Left renal pelvis (tissue), 4 donors: ENCODE measurements at places on chromosomes 16 and 17. TPM values are rescaled to one million over a fixed set of nuclear protein-coding genes. Genes with fewer than 3 reads are reported as not detected.

- DNase-seq: no peak
Observed at GRCh38 chr17:61249649-61250299, 149.9 kb upstream of the TBX2 start.

DRC7 gene
- polyA plus RNA-seq: 3.0 TPM

TP53TG3 gene
- not detected for polyA plus RNA-seq

GP2 gene
- 7.4 TPM for polyA plus RNA-seq

GRCh38 chr17:36545077-36545464 lies 352 bp downstream of the GGNBP2 start:
- DNase-seq: no peak

DNA sequence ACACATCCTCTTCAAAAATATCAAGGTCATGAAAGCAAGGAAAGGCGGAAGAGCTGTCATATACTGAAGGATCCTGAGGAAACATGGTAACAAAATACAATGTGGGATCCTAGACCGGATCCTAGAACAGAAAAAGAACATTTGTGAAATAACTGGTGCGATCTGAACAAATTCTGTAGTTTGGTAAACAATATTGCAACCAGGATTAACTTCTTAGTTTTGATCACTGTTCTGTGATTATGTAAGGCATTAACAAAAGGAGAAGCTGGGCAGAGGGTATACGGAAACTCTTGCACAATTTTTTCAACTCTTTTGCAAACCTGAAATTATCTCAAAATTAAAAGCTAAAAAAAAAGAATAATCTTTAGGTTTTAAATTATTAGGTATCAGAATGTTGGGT lies 109.7 kb downstream of the TRIM37 start:
- no peak for DNase-seq

RAPGEFL1 gene
- polyA plus RNA-seq: 11.5 TPM

DNAI2 gene
- 0.11 TPM for polyA plus RNA-seq

- no peak for DNase-seq
Observed at GRCh38 chr17:60335289-60335688, 56.6 kb downstream of the USP32 start.

DNA sequence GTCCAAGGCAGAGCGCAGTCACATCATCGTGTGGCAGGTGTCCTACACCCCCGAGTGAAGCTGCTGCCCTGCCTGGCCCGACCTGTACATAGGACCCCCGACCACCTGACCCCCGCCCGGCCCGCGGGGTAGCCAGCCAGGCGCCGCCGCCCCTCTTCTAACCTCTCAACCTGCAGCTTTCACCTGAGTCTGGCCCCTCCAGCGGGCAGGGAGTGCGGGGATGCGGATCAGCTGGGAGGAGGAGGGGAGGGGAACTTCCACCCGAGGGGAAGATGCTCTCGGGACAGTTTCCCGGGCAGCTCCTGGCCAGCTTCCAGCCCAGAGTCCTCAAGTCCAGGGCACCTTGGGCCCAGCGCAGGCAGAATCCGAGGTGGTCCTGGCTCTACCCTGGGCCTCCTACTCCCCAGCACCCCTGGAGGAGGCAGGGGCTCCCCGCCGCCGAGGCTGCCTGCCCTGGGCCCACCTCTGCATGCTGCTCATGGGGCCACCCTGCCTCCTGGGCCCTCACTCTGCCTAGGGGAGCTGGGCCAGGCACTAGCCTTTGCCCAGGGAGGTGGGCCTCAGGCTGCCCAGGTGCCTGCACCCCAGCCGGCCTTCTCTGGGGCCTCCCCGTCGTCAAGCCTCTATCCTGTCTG lies 2.5 kb downstream of the NME3 start:
- DNase-seq: no peak

GRCh38 chr16:81521141-81521626 lies 76.6 kb downstream of the CMIP start:
- no peak for DNase-seq

ACADVL gene
- 561 TPM for polyA plus RNA-seq

LGALS9B gene
- polyA plus RNA-seq: not detected
